ENCODE measurements at places on chromosomes 2 and 18.

DNA sequence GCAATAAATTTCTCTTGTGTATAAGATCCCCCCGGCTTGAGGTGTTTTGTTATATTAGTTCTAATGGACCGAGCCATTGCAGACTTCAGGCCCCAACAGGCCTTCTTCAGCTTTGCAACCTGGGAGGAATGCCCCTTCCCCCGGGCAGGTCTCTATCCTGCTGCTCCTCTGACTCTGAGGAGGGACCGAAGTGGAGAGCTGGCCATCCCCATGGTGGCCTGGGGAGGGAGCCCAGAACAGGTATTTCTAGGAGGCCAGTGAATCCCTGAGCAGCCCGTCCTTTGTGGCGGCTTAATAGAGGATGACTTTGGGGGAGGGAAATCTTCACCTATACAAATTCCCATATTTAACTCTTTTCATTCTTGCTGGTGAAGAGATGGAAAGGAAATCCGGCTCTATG, 715.8 kb upstream of the SOX11 start:
- no peak for DNase-seq

GRCh38 chr2:183001948-183002347, 36.3 kb downstream of the NCKAP1 start:
- DNase-seq: no peak

GRCh38 chr2:128410035-128410757, 91.5 kb upstream of the HS6ST1 start:
- no peak for DNase-seq

GRCh38 chr2:65799141-65799854, 366.9 kb upstream of the SPRED2 start:
- DNase-seq: no peak

GRCh38 chr2:6394276-6394675, 471.4 kb downstream of the CMPK2 start:
- DNase-seq: no peak

DNA sequence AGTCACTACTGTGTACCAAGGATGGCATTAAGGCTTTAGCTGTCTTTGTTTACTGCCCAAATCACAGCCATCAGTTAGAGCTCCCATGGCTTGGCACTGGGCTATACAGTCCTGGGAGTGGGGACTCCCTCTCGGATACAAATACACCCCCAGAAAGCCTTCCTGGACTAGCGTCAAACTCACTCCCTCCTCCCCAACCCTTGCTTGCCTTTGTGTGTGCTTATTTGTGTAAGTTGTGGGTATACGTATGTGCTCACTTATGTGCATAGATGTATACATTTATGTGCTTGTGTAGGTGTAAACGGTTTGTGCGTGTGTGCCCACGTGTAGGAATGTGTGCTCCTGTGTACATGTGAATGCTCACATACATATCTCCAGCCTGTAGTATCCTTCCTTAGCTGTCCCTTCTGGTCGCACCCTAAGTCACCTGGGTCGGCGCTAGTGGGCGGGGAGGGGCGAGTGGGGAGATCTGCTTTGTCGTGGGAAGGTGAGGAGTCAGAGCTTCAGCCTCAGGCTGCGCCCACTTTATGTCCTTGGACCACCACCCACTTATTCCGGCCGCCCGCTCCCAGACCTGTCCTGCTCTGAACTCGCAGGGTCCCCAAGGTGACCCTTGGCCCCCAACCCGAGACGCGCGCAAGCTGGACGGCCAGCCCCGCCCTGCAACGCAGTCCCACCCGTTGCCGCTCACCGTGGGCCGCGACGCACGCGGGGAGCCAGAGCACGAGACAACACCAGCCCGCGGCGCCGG, 461 bp downstream of the PRADC1 start:
- DNase-seq: no peak

- DNase-seq: no peak
These were observed 285.1 kb downstream of the MTX2 start for GRCh38 chr2:176554101-176555048.

DNA sequence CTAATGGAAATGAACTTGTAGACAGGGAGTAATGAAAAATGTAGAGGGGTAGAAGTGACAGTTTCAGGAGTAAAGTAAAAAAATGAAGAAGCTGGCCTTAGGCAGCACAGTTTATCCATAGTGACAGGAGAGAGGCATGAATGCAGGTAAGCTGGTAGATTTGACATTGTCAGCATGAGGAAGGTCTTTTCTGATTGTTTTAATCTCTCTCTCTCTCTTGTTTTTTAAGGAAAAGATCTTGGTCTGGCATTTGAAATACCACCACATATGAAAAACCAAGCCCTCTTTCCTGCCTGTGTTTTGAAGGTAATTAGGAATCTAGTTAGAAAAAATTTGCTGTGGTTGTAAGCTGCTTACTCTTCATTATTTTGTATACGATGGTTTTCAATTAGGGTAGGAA, 14.1 kb downstream of the DDX1 start:
- DNase-seq: no peak

GRCh38 chr2:234981197-234982095, 29.6 kb downstream of the SH3BP4 start:
- no peak for DNase-seq

DNA sequence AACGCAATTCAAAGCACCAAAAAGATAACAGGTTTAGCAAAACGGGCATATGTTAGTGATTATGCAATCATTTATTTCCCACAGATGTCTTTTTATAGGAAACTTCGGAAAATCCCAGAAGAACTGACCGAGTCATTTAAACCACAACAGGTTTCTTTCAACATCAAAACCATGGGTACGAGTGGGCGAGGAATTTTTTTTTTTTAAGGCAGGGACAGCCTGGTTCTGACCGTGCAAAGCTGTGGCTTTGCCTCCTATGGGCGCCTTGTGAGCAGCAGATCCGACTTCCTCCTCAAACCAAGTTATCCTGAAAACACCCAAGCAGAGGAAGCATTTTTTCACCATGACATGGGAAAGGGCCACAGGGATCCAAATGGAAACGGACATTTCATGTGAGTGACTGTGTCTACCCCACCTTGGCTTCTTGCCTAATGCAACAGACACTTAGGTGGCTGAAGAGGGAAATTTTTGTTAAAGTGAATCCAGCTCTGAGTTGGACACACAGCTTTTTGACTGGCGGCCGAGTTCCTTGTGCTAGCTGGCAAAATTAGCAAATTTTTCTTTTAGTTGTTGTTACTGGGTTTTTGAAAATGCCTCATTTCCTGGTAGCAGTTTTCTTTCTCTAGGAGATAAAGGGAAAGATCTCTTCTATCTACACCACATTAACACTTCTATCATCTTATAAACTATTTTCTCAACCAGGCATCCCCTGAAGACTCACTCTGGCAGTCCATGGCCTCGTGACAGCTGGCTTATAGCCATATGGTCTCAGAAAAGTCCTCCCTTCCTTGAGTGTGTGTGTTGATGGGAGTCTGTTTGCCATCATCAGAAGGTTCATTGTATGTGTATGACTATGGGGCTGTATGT, 487.4 kb upstream of the ZEB2 start:
- no peak for DNase-seq

DNA sequence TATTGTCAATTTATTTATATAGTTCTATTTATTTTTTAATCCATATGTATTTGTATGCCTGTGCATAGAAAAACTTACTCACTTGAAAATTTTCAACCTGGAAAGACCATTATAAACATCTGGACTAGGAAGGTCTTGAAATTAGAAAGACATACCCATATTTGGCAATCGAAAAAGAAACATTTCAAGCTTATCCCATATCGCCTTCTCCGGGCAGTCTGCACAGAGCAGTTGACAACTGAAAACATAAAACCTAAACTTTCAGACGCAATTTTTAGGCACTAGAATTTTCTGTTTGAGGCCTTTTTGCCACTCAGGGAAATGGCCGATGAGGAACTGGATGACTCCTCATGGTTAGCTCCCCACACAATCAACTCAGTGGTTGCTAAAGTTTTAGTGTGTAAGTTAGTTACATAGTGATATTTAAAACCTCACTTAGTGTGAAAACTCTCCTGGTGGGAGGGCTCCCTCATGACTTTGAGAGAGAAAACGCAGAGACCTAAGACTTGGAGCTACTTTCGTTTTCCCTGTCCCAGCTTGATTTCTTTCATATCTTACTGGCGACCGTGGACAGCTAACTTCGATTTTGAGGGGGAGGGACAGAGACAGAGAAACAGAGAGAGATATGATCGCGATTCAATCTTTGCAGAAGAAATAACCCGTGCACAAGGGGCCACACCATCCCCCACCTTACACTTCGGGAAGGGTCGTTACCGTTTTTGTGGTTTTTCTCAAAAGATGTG, 3.2 kb upstream of the HOXD12 start:
- no peak for DNase-seq

DNA sequence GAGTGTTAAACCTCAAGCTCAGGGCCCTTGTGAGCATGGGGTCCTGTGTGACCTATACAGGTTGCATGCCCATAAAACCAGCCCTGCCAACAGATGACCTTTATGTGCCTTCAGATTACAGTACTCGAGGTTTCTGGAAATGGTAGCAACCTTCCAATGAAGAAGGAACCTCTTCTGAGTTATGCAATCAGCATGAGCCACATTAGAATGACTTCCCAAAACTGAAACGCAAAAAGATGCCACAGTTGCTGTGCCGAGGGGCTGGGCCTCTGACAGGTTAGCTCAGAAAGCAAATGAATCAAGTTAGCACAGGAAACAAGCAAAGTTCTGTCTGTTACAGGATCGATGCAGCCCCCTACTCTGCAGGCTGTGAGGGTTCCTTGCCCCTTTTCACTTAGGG, 37.7 kb downstream of the TGFA start:
- no peak for DNase-seq

GRCh38 chr2:228469721-228470120, 288.2 kb upstream of the SPHKAP start:
- DNase-seq: no peak

DNA sequence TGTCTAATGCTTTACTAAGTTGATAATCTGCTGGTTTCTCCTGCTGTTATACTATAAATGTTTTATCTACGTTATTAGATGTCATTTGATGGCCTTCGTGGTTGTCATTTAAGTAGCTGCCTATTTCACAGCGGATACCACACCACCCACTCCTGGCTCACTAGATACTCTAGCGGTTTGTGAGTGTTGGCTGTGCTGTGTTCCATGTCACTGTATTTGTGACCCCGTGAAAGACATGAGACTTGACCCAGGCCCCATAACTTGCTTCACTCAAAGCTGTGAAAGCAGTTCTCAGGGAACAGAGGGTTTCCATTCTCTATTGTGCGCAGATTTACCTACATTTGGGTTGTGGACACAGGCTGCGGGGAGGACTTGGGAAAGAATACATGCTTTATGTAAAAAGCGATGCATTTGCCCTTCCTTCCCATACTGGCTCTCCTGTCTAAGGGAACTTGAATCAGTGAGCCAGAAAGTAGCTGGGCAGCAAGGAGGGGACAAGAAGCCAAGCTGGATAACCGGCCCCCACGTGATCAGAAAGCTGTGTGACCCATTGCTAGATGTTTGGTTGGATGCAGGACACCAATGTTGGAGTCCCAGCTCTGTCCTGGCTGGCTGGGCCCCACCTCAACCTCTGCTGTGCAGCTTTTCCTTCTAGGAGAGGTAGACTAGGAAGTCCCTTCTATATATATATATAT, 52.2 kb downstream of the PLB1 start:
- no peak for DNase-seq

DNA sequence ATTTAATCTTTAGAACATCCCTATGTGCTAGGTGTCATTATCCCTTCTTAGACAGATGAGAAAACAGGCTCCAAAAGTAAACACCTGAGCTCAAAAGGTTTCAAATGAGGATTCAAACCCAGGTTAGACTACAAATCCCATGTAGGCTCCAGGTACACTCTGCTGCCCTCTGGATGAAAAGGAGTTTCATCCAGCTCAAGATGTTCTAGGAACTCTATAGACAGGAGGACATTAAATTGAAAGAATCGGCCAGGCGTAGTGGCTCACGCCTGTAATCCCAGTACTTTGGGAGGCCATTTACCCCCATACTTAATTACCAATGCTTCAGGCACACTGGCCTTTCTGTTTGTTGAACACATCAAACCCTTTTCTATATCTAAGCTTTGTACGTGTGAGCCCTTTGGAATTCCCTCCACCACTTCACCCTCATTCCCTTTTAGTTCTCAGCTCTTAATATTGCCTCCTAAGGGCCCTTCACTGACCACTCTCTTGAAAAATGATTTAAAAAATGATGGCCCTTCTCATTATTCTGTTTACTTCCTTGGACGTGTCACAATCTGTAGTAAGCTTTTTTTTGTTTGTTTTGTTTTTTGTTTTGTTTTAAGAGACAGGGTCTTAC, 10.7 kb downstream of the SLC25A12 start:
- no peak for DNase-seq

DNA sequence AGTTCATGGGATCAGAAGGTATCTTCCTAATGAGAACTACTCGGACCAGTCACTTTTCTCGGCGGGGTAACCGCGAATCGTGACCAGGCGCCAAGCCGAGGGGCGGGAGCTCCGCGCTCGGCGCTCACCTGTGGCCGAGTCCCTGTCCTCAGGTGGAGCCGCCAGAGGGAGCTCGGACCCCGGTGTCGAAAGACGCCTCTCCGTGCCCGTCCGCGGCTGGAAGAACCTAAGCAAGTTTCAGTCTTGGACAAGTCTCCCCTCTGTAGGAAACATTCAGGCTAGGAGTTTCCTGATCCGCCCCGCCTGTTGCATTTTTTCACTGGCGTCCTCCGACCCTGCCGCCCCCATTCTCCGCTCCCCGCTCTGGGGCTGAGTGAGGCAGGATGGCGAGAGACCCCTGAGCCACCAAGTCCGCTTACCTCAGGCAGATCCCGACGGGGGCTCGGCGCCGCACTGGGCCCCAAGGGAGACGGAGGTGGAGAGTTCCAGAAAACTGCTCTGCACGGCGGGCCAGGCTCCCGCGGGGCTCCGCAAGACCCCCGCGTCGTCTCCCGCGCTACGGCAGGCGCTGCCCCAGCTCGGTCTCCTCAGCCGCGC, 480 bp downstream of the DSEL start:
- DNase-seq: peak; percentile 44

DNA sequence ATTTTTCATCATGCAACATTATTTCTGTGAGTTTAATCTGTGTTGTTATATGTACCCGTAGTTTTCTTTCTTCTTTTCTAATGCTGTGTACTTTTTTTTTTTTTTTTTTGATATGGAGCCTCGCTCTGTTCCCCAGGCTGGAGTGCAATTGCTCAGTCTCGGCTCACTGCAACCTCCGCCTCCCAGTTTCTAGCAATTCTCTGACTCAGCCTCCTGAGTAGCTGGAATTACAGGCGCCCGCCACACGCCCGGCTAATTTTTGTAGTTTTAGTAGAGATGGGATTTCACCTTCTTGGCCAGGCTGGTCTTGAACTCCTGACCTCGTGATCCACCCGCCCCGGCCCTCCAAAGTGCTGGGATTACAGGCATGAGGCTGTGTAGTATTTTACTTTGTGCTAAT, 155.4 kb downstream of the GALR1 start:
- DNase-seq: no peak
